ENCODE measurements at places on chromosomes 6 and 20. TPM values are rescaled to one million over a fixed set of nuclear protein-coding genes. Genes with fewer than 3 reads are reported as not detected.

DNA sequence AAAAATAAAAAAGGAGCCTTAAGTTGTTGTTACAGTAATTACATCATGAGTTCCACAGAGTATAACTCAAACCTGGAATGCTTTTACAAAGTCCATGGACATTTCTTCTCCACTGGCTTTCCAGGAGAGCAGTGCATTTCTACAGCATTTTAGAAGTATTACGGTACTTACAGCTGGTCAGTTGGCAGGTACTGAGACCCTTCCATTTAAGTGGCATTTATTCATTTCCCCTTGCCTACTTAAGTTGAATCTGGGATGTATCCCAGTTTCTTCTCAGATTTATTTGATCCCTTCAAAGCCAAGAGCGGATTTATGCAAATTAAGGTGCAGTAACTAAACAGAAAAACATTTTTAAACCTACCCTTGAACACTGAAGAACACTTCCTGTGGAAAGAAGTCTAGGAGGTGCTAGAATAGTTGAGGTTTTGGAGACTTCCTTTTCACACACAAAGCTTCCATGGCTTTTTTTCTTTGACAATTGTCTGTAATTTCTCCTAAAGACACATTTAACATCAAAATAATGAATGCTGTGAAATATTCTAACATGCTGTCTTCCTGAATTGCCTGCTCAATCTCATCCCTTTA lies 3.4 kb downstream of the PRDM13 start:
- DNase-seq, result no peak
- no peak overlapping the region for H3K27ac ChIP-seq
- no peak overlapping the region for H3K4me3 ChIP-seq

- no peaks in the 10 kb centered on the region for H3K4me1 ChIP-seq
- DNase-seq, result no peak
- no peaks in the 10 kb centered on the region for H3K27me3 ChIP-seq
- no peak overlapping the region for H3K4me3 ChIP-seq
Observed at GRCh38 chr6:84095156-84095555, 61.6 kb downstream of the MRAP2 start.

- peaks cover 3% of the 10 kb centered on the region for H3K36me3 ChIP-seq
- H3K4me3 ChIP-seq, result peak overlapping the region; percentile 54
- no peaks in the 10 kb centered on the region for H3K4me1 ChIP-seq
Observed at GRCh38 chr20:36542516-36543183, 1.3 kb downstream of the MYL9 start.

DNA sequence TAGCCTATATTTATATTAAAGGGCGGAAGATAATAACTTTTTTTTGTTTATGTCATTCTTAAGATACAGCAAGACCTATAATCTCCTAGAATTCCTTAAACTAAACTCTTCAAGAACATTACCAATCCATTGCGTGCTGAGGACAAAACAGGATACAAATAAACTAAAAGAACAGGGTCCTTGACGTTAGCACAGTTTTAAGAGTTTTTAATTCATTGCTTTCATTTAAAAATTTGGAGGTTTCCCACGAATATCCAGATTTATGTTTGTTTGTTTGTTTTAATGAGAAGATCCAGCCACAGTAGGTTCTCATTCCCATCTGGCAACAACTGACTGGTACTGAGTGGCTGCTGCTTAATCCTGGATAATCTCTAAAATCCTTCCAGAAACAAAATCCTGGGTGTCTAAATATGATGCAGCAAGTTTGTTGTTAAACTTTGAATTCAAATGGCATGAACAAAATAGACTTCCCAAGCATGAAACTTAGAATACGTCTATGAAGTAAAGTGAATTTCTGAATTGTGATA lies 153.7 kb downstream of the HACE1 start:
- no peak for DNase-seq
- no peak overlapping the region for H3K27ac ChIP-seq
- H3K27me3 ChIP-seq, result no peaks in the 10 kb centered on the region
- H3K4me1 ChIP-seq, result no peaks in the 10 kb centered on the region
- H3K36me3 ChIP-seq, result no peaks in the 10 kb centered on the region

- no peaks in the 10 kb centered on the region for H3K27me3 ChIP-seq
- DNase-seq, result no peak
- no peaks in the 10 kb centered on the region for H3K36me3 ChIP-seq
- H3K4me1 ChIP-seq, result no peaks in the 10 kb centered on the region
- H3K27ac ChIP-seq, result no peak overlapping the region
Observed at GRCh38 chr6:97085772-97086171, 161.2 kb downstream of the KLHL32 start.

DNA sequence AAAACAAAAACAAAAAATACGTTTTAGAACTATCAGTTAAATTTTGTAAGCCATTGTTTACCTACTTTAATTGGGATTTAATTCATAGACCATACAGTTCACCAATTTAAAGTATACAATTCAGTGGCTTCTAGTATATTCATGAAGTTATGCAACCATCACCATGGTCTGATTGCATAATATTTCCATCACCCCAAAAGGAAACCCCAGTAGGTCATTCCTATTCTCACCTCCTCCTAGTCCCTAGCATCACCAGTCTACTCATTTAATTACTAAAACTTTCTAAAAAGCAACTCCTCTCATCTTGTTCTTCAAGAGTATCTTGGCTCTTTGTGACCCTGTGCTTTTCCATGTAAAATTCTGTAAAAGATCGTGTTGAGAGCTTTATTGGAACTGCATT lies 60.2 kb downstream of the ASXL1 start:
- H3K36me3 ChIP-seq, result no peaks in the 10 kb centered on the region
- H3K4me1 ChIP-seq, result no peaks in the 10 kb centered on the region
- no peak overlapping the region for H3K27ac ChIP-seq
- H3K27me3 ChIP-seq, result no peaks in the 10 kb centered on the region
- H3K4me3 ChIP-seq, result no peak overlapping the region
- no peak for DNase-seq

DNA sequence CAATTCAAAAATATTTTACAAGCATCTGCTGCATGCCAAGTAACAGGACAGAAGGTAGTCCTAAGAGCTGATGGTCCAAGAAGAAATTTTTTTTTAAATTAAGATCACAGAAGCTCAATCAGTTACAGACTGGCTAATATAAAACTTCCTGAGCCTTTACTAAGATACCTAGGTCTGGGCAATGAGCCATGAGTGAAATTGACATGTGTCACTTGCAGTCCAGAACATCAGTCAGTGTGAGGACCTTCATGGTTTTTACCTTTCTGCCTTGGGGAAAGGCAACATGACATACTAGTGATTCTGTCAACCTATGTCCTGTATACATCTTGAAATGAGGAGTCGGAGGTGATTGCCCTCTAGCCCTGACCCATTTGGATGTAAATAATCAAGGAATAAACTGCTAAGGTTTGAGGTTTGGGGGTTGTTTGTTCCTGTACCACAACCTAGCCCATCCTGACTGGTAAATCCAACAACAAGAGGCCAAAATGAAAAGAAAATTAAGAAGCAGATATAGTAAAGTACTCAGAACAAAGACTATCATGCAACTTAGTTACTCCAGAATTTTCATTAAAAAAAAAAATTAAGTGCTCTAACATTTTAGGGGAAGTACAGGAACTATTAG lies 70.0 kb downstream of the CNKSR3 start:
- no peak overlapping the region for H3K4me3 ChIP-seq
- H3K4me1 ChIP-seq, result no peaks in the 10 kb centered on the region
- no peaks in the 10 kb centered on the region for H3K27me3 ChIP-seq
- H3K36me3 ChIP-seq, result peaks cover 7% of the 10 kb centered on the region

DNA sequence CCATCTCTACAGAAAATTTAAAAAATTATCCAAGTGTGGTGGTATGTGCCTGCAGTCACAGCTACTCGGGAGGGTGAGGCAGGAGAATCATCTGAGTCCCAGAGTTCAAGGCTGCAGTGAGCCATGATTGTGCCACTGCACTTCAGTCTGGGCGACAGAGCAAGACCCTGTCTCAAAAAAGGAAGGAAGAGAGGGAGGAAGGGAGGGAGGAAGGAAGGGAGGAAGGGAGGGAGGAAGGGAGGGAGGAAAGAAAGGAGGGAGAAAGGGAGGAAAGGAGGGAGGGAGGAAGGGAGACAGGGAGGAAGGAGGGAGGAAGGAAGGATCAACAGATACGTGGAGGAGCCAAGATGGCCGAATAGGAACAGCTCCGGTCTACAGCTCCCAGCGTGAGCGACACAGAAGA lies 90.1 kb downstream of the ZNF217 start:
- no peaks in the 10 kb centered on the region for H3K36me3 ChIP-seq
- H3K4me1 ChIP-seq, result no peaks in the 10 kb centered on the region
- H3K27me3 ChIP-seq, result no peaks in the 10 kb centered on the region
- no peak overlapping the region for H3K27ac ChIP-seq

DNA sequence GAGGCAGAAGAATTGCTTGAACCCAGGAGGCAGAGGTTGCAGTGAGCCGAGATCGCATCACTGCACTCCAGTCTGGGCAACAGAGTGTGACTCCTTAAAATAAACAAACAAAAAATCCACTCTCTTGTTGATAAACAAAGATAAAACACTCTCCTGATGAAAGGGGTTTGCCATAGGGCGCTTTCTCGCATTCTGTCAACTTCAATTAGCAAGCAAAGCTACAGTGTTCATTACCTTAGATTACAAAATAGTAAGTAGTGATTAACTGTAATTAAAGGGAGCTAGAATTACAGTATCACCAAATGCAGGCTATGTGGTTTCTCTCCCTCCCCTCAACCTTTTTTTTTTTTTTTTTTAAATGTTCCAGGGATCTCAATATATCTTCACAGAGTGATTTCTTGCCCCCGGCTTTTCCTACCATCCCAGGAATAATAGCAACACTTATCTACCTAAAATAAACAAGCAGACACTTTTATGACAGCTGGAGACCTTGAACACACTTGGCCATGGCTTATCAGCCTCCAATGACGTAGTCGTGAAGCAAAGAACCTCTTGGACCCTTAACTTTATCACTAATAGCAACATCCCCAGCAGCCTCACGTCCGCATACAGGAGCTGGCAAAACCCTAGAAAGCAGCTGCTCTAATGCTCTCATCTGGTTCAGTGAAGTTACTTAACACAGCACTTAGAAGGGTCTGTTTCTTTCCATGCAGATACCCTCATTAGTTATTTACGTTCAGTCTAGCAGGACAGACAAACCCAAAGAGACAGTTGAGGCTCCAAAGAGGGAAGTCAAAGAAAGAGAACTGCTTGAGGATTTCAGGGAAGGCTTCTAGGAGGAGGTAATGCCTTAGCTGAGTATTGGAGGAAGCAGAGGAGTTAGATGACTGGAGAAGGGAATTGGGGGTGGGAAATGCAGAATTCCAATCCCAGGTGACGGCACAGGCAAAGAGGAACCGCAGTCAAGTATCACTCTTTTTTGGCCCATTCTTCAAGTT lies 37.9 kb upstream of the NEDD9 start:
- H3K4me3 ChIP-seq, result no peak overlapping the region
- no peak overlapping the region for H3K27ac ChIP-seq
- peaks cover 9% of the 10 kb centered on the region for H3K4me1 ChIP-seq
- no peaks in the 10 kb centered on the region for H3K27me3 ChIP-seq
- H3K36me3 ChIP-seq, result no peaks in the 10 kb centered on the region

DNA sequence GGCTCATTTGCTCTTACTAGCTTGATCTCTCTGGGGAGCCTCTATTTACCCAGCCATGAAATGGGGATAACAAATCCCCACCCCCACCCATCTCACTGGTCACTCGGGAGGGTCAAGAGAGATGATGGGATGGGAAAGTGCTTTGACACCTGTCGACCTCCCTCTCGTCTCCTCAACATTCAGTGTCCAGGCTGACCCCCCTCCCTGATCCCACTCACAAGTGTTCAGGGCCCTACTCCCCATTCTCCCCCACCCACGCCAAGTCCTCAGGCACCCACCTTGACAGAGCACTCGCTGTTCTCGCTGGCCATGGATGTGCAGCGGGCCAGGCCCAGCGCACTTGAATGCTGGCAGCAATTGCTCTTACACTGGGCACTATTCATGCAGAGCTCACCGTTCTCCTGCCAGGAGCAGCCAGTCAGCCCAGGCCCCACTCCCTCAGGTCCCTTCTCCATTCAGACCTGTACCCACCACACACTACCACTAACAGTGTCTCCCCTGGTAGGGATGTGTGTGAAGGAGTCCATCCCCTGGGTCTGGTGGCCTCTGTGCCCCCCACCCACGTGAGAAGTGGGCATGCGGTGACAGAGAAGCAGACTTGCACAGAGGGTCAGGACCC lies 1.6 kb downstream of the CLPS start:
- no peak for DNase-seq
- no peaks in the 10 kb centered on the region for H3K27me3 ChIP-seq
- H3K27ac ChIP-seq, result no peak overlapping the region
- no peaks in the 10 kb centered on the region for H3K4me1 ChIP-seq
- H3K4me3 ChIP-seq, result no peak overlapping the region
- H3K36me3 ChIP-seq, result no peaks in the 10 kb centered on the region

DNA sequence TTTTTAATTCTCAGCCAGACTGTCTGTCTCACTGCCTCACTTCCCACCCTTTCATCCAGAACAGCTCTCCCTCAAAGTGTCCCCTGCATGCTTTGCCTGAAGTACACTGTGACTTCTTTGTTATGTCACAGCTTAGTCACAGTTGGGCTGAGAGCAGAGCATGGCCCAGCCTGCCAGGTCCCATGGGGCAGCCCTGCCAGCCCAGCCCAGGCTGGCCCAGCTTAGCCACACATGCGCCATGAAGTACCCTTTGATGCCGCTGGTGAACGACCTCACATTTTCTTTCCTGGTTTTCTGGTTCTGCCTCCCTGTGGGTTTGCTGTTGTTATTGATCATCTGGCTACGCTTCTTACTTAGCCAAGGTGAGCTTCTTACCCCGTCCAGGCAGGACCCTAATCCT lies at the start of gene ADIG:
TSS of gene ADIG (plus strand) at position 185 of the 400 bp plus-strand sequence. CDS start at position 239, 54 bp downstream.
- H3K27ac ChIP-seq, result no peak within 1 kb of the TSS
- H3K4me1 ChIP-seq, result no peaks in the 10 kb centered on the region
- H3K4me3 ChIP-seq, result no peak within 1 kb of the TSS

The CPNE1 gene
- total RNA-seq, result 145 TPM

DNA sequence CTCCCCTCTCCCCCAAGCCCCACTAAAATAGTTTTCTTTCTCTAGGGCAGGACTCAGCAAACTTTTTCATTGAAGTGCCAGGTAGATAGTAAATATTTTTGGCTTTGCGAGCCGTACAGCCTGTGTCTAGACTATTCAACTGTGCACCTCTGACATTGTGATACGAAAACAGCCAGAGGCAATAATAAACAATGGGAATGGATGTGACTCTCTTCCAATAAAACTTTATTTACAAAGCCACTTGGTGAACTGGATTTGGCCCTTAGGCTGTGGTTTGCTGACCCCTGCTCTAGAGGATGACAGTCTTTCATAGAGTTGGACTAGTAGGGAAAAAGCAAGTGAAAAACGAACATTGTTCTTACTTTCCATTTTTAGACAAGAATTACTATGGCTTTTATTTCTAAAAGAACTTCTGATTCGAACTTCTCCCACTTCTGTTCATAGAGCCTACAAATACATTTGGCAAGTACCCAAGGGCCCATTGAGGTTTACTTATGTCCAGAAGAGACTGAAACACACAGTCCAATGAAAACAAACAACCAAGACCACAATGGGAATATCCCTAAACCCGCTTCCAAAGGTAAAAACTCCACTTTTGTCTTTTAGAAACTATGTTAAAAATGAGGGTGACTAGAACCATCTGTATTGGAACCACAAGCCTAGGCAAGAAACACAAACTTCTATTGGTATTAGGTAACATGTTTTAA lies 46.4 kb upstream of the CDKAL1 start:
- no peaks in the 10 kb centered on the region for H3K27me3 ChIP-seq
- peaks cover 12% of the 10 kb centered on the region for H3K36me3 ChIP-seq
- no peak overlapping the region for H3K27ac ChIP-seq
- no peak overlapping the region for H3K4me3 ChIP-seq
- H3K4me1 ChIP-seq, result no peaks in the 10 kb centered on the region

- no peak overlapping the region for H3K27ac ChIP-seq
- H3K36me3 ChIP-seq, result no peaks in the 10 kb centered on the region
- peak; percentile 57 for DNase-seq
- no peak overlapping the region for H3K4me3 ChIP-seq
Observed at GRCh38 chr6:83815631-83816272, 37.4 kb upstream of the RIPPLY2 start.

The RBCK1 gene
- total RNA-seq, result 93.6 TPM

- DNase-seq, result no peak
- H3K4me1 ChIP-seq, result peaks cover 8% of the 10 kb centered on the region
- H3K27ac ChIP-seq, result no peak overlapping the region
Observed at GRCh38 chr20:5945963-5946362, 4.4 kb downstream of the TRMT6 start.

The MYCT1 gene
- total RNA-seq, result 14.2 TPM

The NRN1 gene
- total RNA-seq, result 8.5 TPM
